Esophagus squamous epithelium (tissue), 5 donors: ENCODE measurements at places on chromosomes 2 and 18. TPM values are rescaled to one million over a fixed set of nuclear protein-coding genes. Genes with fewer than 3 reads are reported as not detected.

GRCh38 chr2:132497591-132497990, 81.0 kb downstream of the GPR39 start:
- H3K36me3 ChIP-seq = no peaks in the 10 kb centered on the region
- no peak overlapping the region for H3K4me3 ChIP-seq
- H3K4me1 ChIP-seq = no peaks in the 10 kb centered on the region
- no peak for DNase-seq
- no peaks in the 10 kb centered on the region for H3K27me3 ChIP-seq

- no peak overlapping the region for H3K27ac ChIP-seq
- no peaks in the 10 kb centered on the region for H3K27me3 ChIP-seq
- no peaks in the 10 kb centered on the region for H3K4me1 ChIP-seq
- no peak overlapping the region for H3K4me3 ChIP-seq
- DNase-seq = no peak
Observed at GRCh38 chr18:75362435-75362834, 65.1 kb downstream of the SMIM21 start.

- H3K36me3 ChIP-seq = no peaks in the 10 kb centered on the region
- no peak overlapping the region for H3K4me3 ChIP-seq
- no peaks in the 10 kb centered on the region for H3K27me3 ChIP-seq
- no peak overlapping the region for H3K27ac ChIP-seq
- DNase-seq = no peak
Observed at GRCh38 chr2:208982831-208983230, 441.0 kb upstream of the MAP2 start.

GRCh38 chr2:108922141-108922915, 66.7 kb downstream of the EDAR start:
- H3K4me1 ChIP-seq = peaks cover 19% of the 10 kb centered on the region
- no peaks in the 10 kb centered on the region for H3K36me3 ChIP-seq
- H3K27me3 ChIP-seq = no peaks in the 10 kb centered on the region
- no peak overlapping the region for H3K4me3 ChIP-seq
- no peak for DNase-seq

Gene GPR45
- not detected for total RNA-seq

Gene EVX2
- not detected for total RNA-seq
